Sigmoid colon (tissue), 7 donors: ENCODE measurements at places on chromosomes 4 and X. TPM values are rescaled to one million over a fixed set of nuclear protein-coding genes. Genes with fewer than 3 reads are reported as not detected.

The SLC25A43 gene
- 24.6 TPM for polyA plus RNA-seq

The MID1IP1 gene
- 19.2 TPM for polyA plus RNA-seq

The KLHL4 gene
- 0.15 TPM for polyA plus RNA-seq

The SAP30 gene
- 7.2 TPM for polyA plus RNA-seq

The KCNIP4 gene
- polyA plus RNA-seq, result not detected

The GAB3 gene
- polyA plus RNA-seq, result 0.60 TPM
